ENCODE measurements at places on chromosomes 12 and 14.
A peak's percentile ranks its signal among the peaks of the same experiment; 100 is the strongest.

DNA sequence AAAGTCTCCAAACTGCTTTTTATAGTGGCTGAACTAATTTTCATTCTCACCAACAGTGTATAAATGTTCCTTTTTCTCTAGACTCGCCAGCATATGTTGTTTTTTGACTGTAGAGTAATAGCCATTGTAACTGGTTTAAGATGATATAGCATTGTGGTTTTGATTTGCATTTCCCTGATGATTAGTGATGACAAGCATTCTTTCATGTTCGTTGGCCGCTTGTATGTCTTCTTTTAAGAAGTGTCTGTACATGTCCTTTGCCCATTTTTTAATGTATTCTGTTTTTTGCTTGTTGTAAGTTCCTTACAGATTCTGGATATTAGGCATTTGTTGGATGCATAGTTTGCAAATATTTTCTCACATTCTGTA lies 404.9 kb downstream of the FLRT2 start:
- no peak for DNase-seq

DNA sequence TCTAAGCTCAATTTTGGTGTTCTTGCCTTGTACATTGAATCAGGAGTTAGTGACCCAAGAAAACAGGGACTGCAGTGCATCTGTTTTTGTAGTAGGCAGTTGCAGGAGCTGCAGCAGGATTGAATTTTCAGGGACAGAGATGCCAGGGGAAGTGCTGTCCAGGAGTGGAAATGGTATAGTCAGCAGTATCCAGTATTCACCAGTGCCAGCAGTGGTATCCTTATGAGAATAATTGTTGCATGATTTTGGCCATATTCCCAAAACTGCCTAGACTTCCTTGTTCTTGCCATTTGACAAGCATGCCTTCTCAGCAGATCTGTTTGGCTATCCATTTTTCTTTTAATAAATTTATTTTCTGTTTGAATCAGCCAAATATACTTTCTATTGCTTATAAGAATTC lies 18.6 kb upstream of the ABCD2 start:
- DNase-seq: no peak

DNA sequence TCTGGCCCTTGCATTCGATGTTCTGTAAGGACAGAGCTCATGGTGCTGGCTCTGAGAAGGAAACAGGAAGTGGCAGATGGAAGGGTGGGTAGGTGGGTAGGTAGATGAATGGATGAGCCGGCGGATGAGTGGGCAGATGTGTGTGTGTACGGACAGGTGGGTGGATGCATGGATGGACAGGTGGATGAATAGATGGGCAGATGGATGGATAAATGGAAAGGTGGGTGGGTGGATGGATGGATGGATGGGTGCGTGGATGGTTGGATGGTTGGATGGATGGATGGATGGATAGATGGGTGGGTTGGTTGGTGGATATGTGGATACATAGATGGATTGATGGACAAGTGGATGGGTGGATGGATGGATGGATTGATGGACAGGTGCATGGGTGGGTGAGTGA lies 27.6 kb upstream of the PPP1R13B start:
- no peak for DNase-seq

DNA sequence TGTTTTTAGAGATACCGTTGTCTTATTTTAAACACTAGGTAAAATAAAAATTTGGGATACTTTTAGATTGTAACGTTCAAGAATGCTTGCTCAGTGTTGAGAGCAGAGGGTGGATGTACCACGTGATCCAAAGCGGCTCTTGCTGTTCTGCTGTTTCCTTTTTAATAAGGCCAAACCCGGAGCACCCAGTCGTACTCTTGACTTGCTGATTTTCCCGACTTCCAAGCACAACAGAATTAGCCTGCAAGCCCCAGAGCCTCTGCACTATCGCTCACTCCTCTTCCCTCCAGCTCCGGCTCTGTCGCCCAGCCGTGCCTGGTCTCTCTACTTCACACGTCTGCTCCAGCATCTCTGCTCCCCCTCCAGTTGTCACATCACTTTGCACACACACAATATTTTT lies 77.3 kb downstream of the EMP1 start:
- no peak for DNase-seq

DNA sequence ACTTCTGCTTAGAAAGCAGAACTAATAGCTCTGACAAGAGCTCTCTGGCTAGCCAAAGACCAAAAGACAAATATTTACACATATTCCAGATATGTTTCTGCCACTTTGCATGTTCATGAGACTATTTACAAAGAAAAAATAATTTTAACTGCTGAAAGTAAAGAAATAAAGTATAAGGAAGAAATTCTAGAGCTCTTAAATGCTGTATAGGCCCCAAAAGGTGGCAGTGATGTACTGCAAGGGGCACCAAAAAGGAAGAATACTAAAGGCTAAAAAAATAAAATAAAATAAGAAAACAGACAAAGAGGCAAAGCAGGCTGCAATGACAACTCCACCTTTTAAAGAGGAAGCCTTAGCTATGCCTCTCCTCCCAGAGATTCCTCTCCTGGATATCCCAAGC lies 23.0 kb downstream of the KLRK1 start:
- DNase-seq: no peak

DNA sequence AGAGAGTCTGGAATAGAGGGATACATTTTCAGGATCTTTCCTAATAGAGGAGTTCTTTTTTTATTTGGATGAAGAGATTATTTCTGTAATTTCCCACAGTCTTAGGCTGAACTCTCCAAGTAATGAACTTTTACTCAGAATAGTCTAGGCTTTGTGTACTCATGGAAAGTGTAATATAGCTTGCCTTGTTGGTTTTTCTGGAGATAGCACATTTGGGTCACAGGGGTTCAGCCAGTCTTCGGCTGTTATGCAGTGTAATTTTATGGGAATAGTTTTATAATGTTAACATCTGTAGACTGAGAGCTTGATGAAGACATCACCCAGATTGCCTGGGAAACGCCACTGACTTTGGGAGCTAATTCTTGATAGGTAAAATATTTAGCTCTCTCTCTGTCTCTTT lies 450.8 kb downstream of the RAD51B start:
- DNase-seq: no peak

GRCh38 chr12:57454213-57454565 lies 918 bp upstream of the INHBE start:
- DNase-seq: no peak

GRCh38 chr14:61322011-61322798 lies 826 bp downstream of the PRKCH start:
- DNase-seq: peak; percentile 83

- no peak for DNase-seq
Observed at GRCh38 chr14:33686856-33687255, 264.0 kb downstream of the EGLN3 start.

GRCh38 chr14:85439696-85440328 lies 90.1 kb upstream of the FLRT2 start:
- DNase-seq: no peak

GRCh38 chr12:66058554-66058953 lies 72.0 kb downstream of the LLPH start:
- no peak for DNase-seq

GRCh38 chr12:5503774-5504173 lies 71.9 kb downstream of the NTF3 start:
- DNase-seq: no peak

DNA sequence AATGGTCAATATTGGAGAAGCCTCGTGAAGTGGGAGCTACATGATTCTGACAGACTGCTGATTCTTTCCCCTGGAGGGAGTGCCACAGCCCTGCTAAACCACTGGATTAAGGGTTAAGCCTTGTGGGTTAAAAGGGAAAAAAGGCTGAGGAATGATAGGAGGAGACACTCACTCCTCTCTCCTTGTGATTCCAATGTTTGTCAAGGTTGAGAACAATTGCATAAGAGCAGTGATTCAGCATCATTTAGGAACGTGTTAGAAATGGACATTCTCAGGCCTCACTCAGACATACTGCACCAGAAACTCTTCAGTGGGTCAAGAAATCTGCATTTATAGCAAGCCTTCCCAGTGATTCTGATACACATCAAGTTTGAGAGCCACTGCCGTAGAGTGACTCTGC lies 87.8 kb upstream of the GZMB start:
- no peak for DNase-seq

GRCh38 chr14:96090441-96091148 lies 51.4 kb downstream of the C14orf132 start:
- DNase-seq: peak; percentile 36

- DNase-seq: no peak
Observed at GRCh38 chr12:4064008-4064407, 190.8 kb upstream of the PARP11 start.

DNA sequence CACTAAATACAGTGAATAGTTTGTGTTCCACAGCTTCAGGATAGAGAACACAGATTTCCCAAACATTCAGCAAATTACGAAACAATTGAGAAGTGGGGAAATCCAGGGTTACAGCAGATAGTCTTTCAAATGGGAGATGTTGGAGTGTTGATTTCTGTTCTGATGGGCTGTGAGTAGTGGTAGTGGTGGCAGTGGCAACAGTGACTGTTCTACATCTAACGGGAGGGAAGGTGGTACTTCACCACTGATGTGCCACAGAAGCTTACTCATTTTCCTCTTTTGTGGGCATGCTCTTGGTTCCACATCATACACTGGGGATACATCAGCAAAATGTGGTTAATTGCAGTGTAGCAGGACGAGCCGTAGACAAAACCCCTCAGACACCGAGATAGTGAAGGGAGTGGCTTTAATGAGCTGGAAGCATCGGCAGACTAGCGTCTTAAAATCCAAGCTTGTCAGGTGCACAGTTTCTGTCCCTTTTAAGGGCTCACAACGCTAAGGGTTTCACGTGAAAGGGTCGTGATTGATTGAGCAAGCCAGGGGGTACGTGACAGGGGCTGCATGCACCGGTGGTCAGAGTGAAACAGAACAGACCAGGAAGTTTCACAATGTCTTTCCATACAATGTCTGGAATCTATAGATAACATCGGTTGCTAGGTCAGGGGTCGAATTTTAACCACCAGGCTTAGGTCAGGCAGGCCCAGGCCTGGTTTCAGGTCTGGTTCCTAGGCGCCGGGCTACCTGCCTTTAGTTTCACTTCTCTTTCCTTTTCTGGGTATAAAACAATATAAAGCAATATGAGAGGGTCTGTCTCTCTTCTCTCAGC lies 330.6 kb upstream of the FBXO33 start:
- DNase-seq: no peak

- DNase-seq: no peak
Observed at GRCh38 chr14:45715946-45716345, 462.9 kb upstream of the MIS18BP1 start.

DNA sequence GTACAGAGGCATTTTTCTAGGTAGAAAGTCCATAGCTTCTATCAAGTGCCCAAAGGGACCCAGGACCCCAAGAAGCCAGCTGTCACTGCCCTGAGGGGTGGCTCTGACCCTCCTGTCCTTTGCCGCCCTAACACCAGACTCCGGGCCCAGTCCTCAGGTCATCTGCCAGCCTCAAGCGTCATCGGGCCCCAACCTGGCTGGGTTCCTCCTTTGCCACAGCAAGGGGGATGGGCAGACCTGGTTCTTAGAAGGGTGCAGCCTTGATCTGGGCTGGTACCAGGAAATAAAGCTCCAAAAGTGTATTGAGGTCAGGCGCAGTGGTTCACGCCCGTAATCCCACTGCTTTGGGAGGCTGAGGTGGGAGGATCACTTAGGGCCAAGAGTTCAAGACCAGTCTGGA lies 27.1 kb upstream of the FAM222A start:
- no peak for DNase-seq

DNA sequence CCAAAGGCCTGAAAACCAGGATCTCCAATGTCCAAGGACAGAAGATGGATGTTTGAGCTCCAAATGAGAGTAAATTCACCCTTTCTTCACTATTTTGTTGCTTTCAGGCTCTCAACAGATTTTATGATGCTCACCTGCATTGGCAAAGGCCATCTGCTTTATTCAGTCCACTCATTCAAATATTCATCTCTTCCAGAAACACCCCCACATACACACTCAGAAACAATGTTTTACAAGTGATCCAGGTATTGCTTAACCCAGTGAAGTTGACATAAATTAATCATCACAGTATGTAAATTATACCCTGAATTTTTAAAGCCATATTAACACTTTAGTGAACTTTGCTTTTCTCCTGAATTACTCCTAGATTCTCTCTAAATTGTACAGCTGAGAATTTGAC lies 63.3 kb downstream of the DUSP6 start:
- DNase-seq: no peak

- DNase-seq: no peak
Observed at GRCh38 chr12:94873734-94874517, 129.6 kb downstream of the NDUFA12 start.

DNA sequence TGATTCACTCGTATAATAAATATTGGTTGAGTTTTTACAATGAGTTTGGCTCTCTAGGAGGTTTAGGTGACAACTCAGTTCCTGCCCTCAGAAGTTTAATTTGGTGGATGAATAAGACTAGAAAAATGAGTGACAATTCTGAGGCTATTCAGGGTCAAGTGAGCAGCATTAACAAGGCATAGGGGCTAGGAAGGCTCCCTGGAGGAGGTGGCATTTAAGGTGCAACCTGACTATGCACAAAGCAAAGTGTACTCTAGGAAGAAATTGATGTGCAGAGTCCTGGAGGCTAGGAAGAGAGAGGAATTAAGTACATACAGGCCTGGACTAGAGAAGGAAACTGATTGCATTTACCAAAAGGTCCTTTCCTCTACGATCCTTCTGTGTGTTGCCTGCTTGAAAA lies 440.3 kb downstream of the MED13L start:
- no peak for DNase-seq

DNA sequence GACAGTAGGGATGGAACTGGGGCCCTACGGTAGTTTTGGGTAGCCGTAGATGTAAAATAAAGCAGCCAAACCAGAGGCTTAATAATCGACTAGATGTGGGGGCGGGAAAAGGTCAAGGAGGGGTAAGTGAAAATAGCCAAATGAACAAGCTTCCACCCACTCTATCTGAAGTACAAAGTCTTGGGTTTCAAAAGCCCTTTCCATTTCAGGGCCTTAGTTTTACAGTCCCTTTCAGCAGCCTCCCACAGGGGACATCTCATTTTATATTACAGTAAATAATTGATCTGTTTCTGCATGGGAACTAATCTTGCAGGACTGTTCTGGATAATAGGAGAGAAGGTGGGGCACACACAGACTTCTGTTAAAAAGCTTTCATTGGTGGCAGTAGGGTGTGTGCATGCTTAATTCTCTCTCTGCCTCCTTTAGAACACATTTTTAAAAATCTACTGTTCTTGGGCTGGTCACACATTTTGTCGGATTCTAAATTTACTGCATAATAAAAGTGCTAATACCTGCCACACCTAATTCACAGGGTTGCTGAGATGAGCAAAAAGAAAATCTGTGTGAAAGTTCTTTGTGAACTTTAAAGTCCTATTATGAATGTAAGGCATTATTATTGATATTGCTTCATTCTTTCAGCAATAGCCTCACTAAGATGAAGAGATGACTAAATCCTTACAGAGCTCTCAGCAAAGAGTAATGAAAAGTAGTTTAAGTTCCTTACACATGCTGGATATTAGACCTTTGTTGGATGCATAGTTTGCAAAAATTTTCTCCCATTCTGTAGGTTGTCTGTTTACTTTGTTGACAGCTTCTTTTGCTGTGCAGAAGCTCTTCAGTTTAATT lies 104.6 kb downstream of the ITPR2 start:
- DNase-seq: no peak

GRCh38 chr12:44929236-44929885 lies 53.2 kb upstream of the NELL2 start:
- no peak for DNase-seq

- DNase-seq: no peak
Observed at GRCh38 chr14:89454996-89455395, 38.0 kb upstream of the FOXN3 start.

- DNase-seq: no peak
Observed at GRCh38 chr12:118680356-118680963, 300.9 kb upstream of the SRRM4 start.

GRCh38 chr14:77212097-77212870 lies 30.7 kb downstream of the TMEM63C start:
- DNase-seq: no peak
